Lower leg skin (tissue), 4 donors: ENCODE measurements at places on chromosomes 16 and 17. TPM values are rescaled to one million over a fixed set of nuclear protein-coding genes. Genes with fewer than 3 reads are reported as not detected.

Gene CLEC18C
- not detected for total RNA-seq

DNA sequence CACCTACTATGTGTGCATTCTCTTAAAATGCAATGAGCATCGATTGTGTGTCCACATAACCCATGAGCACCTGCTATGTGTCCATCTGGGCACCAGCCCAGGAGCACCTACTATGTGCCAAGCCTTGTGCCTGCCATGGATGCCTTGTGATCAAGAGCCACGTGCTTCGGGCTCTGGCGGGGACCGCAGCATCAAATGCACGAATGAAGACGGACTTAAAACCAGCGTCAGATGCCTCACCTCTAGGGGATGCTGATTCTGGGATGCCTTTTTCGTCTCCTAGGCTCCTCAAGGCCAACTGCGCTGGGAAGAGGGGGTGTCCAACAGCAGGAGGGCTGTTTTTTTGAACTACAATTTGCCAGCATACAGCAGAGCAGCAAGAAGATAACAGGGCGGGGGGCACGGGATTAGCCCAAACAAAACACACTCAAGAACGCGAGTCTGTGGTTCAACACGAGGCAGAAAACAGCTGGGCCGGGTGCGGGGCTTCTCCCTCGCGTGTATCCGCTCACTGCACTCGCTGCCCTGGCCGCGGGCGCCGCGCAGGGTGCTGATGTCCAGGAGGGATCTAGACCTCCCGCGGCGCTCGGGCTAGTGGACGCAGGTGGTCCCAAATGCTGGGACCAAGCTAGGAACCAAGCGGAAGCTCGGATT is 1.2 kb upstream of the GLIS2 start:
- DNase-seq, result no peak

DNA sequence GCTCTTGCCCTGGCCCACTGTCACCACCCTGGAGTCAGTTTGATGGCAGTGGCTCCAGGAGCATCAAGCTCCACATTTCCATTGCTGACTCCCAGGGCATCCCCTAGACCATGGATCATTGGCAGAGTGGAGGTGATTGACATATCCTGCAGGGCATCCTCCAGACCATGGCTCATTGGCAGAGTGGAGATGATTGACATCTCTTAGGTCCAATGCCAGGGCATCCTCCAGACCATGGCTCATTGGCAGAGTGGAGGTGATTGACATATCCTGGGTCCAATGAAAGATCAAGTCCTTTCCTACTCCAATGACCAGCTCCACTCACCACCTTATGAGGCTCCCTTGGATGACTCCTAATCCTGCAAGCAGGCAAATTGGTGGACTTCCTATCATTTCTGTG is 174.3 kb upstream of the NLRP1 start:
- no peak for DNase-seq

Gene ITGAL
- total RNA-seq, result 1.8 TPM
